HepG2 (cell line): ENCODE measurements at places on chromosomes 12 and 14.

DNA sequence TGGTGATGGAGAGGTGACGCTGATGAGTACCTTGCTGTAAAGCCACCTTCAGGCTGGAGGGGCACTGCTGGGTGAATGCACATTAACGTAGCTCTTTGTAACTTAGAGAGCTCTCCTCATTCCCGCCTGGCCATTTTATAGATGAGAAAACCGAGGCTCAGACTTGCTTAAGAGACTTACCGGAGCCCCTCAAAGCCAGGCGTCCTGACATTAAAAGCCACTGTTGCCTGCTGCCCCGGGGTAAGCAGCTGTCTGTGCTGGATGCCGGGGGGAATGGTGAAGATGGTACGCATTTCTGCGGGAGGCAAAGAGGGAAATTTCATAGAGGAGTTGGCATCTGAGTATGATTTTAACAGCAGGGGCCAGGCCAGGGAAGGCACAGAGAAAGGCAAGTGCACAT, 49.6 kb upstream of the VRK1 start:
- H3K27me3 ChIP-seq, result no peaks in the 10 kb centered on the region; the same call in 1 of the 2 replicates
- H3K4me1 ChIP-seq, result no peaks in the 10 kb centered on the region
- no peak overlapping the region for H3K4me3 ChIP-seq
- no peak overlapping the region for H3K27ac ChIP-seq
- H3K36me3 ChIP-seq, result no peaks in the 10 kb centered on the region

- H3K27ac ChIP-seq, result no peak overlapping the region
- no peak for DNase-seq
- H3K4me3 ChIP-seq, result no peak overlapping the region
- H3K27me3 ChIP-seq, result peaks cover 7% of the 10 kb centered on the region; the same call in 1 of the 3 replicates
- H3K36me3 ChIP-seq, result no peaks in the 10 kb centered on the region
- no peaks in the 10 kb centered on the region for H3K4me1 ChIP-seq
These were observed 29.2 kb downstream of the KCNA1 start for GRCh38 chr12:4938900-4939299.

GRCh38 chr12:78835493-78835892, 29.1 kb upstream of the SYT1 start:
- no peak overlapping the region for H3K4me3 ChIP-seq
- no peaks in the 10 kb centered on the region for H3K4me1 ChIP-seq
- no peak overlapping the region for H3K27ac ChIP-seq
- no peaks in the 10 kb centered on the region for H3K27me3 ChIP-seq
- DNase-seq, result no peak
- H3K36me3 ChIP-seq, result no peaks in the 10 kb centered on the region

DNA sequence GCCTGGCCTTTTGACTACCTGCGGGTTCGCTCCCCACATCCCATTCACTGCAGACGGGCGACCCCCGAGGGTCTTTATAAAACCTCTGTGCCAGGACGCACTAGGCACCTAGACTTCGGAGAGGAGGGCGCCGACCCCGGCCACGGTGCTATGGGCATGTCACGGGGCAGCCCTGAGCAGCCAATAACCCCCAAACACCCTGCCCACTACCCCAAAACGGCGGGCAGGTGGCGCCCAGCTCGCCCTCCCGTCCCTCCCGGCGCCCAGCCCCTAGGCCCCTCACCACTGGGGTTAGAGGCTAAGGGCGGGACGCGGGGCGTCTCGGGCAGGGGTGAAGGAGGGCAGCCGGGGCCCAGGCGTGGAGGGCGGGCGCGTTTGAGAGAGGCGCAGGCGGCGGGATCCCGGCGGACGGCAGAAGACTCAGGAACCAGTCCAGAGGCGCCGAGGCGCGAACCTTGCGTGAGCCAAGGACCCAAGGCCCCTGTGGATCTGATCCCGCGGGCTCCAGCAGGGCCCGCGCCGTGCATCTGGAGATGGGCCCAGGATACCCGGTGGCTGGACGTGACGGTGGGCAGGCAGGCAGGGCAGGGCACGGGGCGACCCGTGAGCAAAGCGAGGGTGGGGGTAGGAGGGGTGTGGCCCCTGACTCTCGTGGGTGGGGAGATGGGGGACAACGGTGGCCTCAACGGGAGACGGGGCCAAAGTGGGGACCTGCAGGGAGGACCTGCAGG, 11.1 kb downstream of the KRT85 start:
- no peaks in the 10 kb centered on the region for H3K36me3 ChIP-seq
- H3K4me1 ChIP-seq, result no peaks in the 10 kb centered on the region
- H3K27ac ChIP-seq, result no peak overlapping the region

DNA sequence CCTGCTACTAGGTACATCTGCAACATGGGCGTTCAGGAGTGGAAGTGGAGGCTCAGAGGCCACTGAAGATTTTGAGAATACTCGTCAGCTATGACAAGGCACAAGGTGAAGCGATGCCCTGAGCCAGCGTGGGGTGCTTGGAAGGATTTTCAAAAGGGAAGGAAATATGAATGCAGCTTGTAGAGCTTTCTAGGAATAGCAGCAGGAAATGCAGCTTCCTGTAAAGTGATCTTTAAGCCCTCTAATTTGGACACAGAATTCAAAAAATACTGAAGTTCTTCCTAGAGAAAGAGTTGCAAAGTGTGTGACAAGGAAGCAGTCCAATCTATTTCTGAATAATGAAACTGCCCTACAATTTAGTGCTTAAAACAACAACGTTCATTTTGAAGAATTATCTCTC, 13.2 kb upstream of the C1S start:
- H3K4me3 ChIP-seq, result no peak overlapping the region
- peaks cover 38% of the 10 kb centered on the region for H3K4me1 ChIP-seq
- no peak for DNase-seq
- no peaks in the 10 kb centered on the region for H3K27me3 ChIP-seq
- H3K27ac ChIP-seq, result no peak overlapping the region

DNA sequence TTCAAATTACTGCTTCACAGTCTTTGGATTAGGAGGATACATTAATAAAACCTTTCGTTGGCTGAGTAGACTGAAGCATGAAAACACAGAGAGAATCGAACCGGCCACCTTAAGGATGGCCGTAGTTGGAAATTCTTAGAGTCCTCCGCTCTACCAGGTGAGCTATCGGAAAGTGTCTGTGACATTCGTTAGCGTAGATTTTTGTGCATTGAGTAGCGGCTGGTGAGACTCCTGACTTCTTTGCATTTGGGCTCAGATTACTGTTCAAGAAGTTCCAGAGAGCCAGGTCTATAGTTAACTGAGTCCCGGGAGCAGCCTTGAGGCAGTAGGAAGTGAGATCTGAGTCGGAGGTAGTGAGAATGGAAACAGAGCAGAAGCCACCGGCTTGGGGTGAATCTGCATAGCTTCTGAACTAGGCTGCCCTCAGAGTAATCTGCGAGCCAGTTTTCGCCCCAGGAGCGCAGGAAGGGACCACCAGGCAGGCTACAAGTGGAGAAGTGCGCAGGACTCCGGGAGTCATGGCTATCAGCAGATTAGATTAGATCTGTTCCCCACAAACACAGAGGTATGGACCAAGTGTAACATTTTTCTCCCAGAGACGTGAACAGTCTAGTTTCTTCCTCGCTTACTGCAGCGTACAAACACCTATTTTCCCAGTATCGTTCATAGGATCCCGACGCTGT, 11.0 kb downstream of the OR6S1 start:
- no peaks in the 10 kb centered on the region for H3K36me3 ChIP-seq
- peaks cover 56% of the 10 kb centered on the region for H3K4me1 ChIP-seq

- no peaks in the 10 kb centered on the region for H3K36me3 ChIP-seq
- DNase-seq, result no peak
- H3K4me1 ChIP-seq, result no peaks in the 10 kb centered on the region
- no peaks in the 10 kb centered on the region for H3K27me3 ChIP-seq
- H3K27ac ChIP-seq, result no peak overlapping the region
These were observed 20.3 kb downstream of the PDE6H start for GRCh38 chr12:14993117-14993516.

DNA sequence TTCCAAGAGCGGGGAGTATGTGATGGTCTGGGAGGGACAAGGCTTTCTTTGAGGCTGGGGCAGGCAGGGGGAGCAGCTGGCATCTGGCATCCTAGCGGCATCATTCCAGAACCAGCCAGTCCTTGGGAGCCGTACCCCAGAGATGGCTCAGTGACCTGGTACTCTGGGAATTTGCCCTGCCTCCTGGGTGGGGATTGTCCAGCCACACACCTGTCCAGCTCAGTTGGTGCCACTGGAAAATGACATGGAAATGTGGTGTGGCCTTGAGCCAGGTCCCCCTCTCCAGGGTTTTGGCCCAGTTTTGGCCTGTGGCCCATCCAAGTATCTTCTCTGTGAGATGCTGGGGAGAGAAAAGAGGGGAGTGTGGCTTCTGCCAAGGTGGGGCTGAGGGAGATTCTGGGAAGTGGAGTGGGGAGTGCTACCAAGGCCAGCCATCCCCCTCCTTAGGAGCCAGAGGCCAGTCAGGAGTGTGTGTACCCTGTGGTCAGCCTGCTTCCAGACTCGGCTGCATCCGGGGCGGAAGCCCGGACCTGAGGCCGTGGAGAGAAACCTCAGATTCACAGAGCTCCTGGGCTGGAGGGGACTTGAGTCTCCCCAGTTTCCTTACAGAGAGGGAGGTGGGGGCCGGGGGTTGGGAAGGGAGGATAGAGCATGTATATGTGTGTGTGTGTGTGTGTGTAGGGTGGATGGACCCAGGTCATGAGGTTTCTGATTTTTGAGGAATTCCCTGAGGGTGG, 14.7 kb upstream of the KRT80 start:
- no peak overlapping the region for H3K4me3 ChIP-seq
- H3K4me1 ChIP-seq, result peaks cover 12% of the 10 kb centered on the region; the same call in 1 of the 2 replicates

GRCh38 chr14:53979747-53980642, 23.4 kb upstream of the BMP4 start:
- DNase-seq, result peak; percentile 97
- no peaks in the 10 kb centered on the region for H3K36me3 ChIP-seq
- H3K4me3 ChIP-seq, result peak overlapping the region; percentile 18; the same call in 1 of the 2 replicates
- no peaks in the 10 kb centered on the region for H3K27me3 ChIP-seq
- H3K27ac ChIP-seq, result peak overlapping the region; percentile 99

- H3K27me3 ChIP-seq, result no peaks in the 10 kb centered on the region; the same call in 2 of the 3 replicates
- no peak for DNase-seq
- H3K36me3 ChIP-seq, result no peaks in the 10 kb centered on the region
- H3K4me1 ChIP-seq, result no peaks in the 10 kb centered on the region
- H3K27ac ChIP-seq, result no peak overlapping the region
- H3K4me3 ChIP-seq, result no peak overlapping the region
These were observed 128.4 kb downstream of the RPAP3 start for GRCh38 chr12:47577206-47577989.

DNA sequence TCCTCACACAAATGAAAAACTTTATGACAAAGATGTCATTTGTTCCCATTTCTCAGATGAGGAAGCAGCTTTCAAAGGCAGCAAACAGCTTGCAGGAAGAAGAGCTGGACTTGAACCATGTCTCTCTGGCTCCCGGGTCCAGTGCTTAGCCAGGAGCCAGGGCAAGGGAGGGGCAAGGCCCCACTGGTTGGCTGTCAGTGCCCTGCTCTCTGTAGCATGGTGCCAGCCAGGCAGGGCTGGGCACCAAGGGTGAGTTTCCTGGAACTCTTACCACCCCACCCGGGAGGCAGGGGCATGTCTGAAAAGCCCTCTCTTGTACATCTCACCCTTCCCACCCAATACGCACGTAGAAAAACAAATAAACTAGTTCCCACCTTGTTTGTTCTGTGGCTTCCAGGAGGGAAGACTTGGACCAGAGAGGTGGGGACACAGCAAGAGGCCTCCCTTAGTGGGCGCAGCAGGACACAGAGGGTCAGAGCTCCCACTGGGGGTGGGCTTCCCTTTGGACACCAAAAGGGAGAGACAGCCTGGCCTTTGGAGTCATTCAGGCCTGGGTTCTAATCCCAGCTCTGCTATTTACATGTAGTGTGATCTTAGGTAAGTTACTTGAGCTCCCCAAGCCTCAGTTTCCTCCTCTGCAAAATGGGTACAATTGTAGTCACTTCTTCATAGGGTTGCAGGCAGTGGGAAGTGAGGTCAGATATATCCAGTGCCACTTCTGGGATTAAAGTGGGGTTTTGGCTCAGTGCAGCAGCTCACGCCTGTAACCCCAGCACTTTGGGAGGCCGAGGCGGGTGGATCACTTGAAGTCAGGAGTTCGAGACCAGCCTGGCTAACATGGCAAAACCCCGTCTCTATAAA, 17.2 kb downstream of the TRPV4 start:
- H3K27ac ChIP-seq, result no peak overlapping the region
- H3K4me3 ChIP-seq, result no peak overlapping the region
- no peaks in the 10 kb centered on the region for H3K36me3 ChIP-seq
- no peaks in the 10 kb centered on the region for H3K27me3 ChIP-seq
- no peak for DNase-seq
- peaks cover 41% of the 10 kb centered on the region for H3K4me1 ChIP-seq

DNA sequence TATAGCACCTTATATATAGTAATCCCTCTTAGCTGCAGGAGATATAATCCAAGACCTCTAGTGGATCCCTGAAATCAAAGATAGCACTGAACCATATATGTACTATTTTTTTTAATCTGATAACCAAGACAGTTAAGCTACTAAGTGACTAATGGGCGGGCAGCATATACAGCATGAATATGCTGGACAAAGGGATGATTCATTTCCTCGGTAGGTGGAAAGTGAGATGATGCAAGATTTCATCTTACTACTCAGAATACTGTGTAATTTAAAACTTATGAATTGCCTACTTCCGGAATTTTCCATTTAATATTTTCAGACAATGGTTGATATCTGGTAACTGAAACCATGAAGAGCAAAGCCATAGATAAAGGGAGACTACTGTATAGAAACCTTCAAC, 36.2 kb downstream of the PRMT8 start:
- H3K27ac ChIP-seq, result no peak overlapping the region
- H3K4me1 ChIP-seq, result peaks cover 4% of the 10 kb centered on the region; the same call in 1 of the 2 replicates
- H3K27me3 ChIP-seq, result no peaks in the 10 kb centered on the region
- H3K4me3 ChIP-seq, result no peak overlapping the region
- H3K36me3 ChIP-seq, result no peaks in the 10 kb centered on the region

DNA sequence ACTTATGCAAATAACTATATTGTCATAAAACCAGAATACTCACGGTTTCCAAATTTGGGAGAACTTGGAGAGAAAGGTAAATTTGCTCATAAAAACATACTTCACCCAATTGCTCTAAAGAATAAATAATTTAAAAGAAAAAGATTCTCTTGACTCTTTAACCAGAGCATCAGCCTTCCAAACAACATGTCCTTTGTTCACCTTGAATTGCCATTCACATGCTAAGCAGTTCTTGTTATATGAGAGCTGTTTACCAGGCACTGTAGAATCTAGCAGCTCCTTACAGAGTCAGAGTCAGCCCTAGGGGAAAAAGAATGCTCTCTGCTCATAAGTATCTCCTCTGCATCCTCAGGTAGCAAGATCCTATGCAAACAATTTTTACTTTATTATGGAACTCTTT, 10.2 kb downstream of the SLCO1A2 start:
- no peak for DNase-seq
- no peak overlapping the region for H3K4me3 ChIP-seq
- no peak overlapping the region for H3K27ac ChIP-seq
- no peaks in the 10 kb centered on the region for H3K4me1 ChIP-seq

- H3K36me3 ChIP-seq, result no peaks in the 10 kb centered on the region
- peak; percentile 29 for DNase-seq
- no peak within 1 kb of the TSS for H3K27ac ChIP-seq
- H3K4me1 ChIP-seq, result no peaks in the 10 kb centered on the region
- H3K27me3 ChIP-seq, result no peaks in the 10 kb centered on the region
- no peak within 1 kb of the TSS for H3K4me3 ChIP-seq
These were observed at the start of gene ZNF705A for GRCh38 chr12:8156845-8157244. Gene ZNF705A, plus strand, starts transcription at chr12:8157015. Its CDS starts 15,611 bp downstream, at chr12:8172626.

GRCh38 chr12:82857276-82857675, 170.6 kb downstream of the TMTC2 start:
- H3K4me3 ChIP-seq, result no peak overlapping the region
- no peak overlapping the region for H3K27ac ChIP-seq
- H3K4me1 ChIP-seq, result no peaks in the 10 kb centered on the region; the same call in 1 of the 2 replicates
- H3K27me3 ChIP-seq, result no peaks in the 10 kb centered on the region; the same call in 1 of the 2 replicates
- no peak for DNase-seq
